ENCODE measurements at places on chromosomes 5 and 9. TPM values are rescaled to one million over a fixed set of nuclear protein-coding genes. Genes with fewer than 3 reads are reported as not detected.

Gene ZNF354B
- 11.5 TPM for total RNA-seq

Gene TAF11L3
- not detected for total RNA-seq

Gene PHYHD1
- 0.20 TPM for total RNA-seq

Gene PLPP7
- not detected for total RNA-seq

Gene CD14
- total RNA-seq: 3.3 TPM

Gene CDH18
- not detected for total RNA-seq

Gene CCNH
- total RNA-seq: 51.4 TPM

Gene CDHR2
- total RNA-seq: 0.49 TPM

- peaks cover 34% of the 10 kb centered on the region for H3K4me1 ChIP-seq
- no peak for DNase-seq
- H3K27ac ChIP-seq: no peak overlapping the region
Measured at GRCh38 chr9:15289603-15290002, 17.4 kb downstream of the TTC39B start.

DNA sequence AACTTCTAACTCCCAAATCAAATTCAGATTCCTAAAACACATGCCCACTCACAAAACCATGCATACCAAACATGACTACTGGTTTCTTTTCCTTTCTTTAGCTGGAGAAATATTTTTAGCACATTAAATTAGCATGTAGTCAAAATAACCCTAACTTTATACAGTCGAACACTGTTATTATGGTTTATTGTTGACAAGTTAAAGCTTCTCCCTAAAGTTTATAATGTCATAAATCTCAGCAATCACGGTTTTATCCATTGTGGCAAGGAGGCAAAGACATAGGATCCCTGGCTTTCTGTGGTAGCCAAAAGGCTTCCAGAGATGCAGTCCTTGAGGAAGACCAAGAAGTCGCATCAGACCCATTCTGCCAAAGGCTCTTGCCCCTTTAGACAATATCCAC lies 27.5 kb downstream of the ARL15 start:
- H3K4me3 ChIP-seq: no peak overlapping the region
- no peaks in the 10 kb centered on the region for H3K36me3 ChIP-seq
- H3K27ac ChIP-seq: no peak overlapping the region
- H3K4me1 ChIP-seq: no peaks in the 10 kb centered on the region
- no peaks in the 10 kb centered on the region for H3K27me3 ChIP-seq

DNA sequence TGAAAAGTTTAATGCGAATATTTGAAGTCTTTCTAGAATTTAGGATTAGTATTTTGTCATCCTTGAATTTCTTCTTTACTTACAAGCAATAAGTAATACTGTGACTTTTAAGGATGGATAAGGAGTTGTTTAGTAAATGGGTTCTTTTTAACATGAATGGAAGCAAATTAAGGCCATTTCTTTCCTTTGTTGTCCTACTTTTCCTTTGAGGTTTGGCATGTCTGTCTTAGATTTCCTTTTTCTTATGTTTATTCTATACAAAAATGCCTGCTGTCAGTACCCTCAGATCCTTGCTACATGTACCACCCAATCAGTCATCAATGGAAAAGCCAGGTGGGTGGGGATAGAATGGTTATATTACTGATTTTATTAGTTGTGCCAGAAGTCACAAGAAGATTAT lies 10.2 kb downstream of the STX17 start:
- no peaks in the 10 kb centered on the region for H3K27me3 ChIP-seq
- H3K36me3 ChIP-seq: peaks cover 15% of the 10 kb centered on the region
- H3K27ac ChIP-seq: no peak overlapping the region
- DNase-seq: no peak

DNA sequence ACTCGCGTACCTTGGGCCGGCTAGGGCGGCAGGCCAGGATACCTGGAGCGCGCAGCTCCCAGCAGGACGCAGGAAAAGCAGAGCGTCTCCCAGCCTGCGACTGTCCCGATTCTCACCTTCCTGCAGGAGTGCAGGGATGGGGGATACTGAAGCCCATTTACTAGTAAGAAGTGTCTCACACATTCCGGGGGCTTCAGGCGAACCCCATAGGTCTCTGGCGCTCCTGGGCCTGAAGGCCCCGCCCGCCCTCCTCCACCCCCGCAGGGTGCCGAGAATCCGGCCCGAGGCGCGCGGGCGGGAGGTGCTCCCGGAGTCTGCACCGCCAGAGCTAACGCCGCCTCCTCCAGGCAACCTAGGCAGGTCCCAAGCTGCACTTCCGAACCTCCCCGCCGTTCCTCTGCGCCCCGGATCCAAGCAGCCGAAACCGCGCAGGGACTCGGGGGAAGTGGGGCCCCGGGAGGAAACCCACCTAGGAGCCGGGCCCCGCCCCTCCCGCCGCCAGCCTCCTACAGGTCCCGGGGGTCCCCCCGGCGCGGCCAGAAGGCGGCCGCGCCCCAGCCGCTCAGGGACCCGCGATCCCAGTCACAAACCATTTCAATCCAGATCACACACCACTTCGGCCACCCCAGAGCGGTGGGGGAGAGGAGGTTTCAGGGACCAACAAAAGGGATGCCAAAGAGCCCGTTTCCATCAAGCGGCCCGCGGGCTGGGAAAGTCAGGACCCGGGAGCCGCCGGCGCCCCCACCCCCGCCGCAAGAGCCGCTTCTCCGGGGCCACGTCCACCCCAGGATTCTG lies 1.2 kb downstream of the ROR2 start:
- no peak overlapping the region for H3K4me3 ChIP-seq
- H3K27ac ChIP-seq: peak overlapping the region; percentile 24
- H3K27me3 ChIP-seq: peaks cover 21% of the 10 kb centered on the region
- DNase-seq: no peak
